ENCODE measurements at places on chromosomes 4 and X. TPM values are rescaled to one million over a fixed set of nuclear protein-coding genes. Genes with fewer than 3 reads are reported as not detected.

Gene MAP3K15
- total RNA-seq, result not detected

Gene EMCN
- not detected for total RNA-seq

Gene STARD8
- 15.0 TPM for total RNA-seq

Gene PABPC5
- 4.0 TPM for total RNA-seq

Gene TEX13C
- not detected for total RNA-seq

Gene ARHGAP36
- total RNA-seq, result not detected

Gene NDP
- total RNA-seq, result not detected

Gene ERAS
- not detected for total RNA-seq

Gene XK
- under 0.01 TPM for total RNA-seq

Gene MAGEA8
- total RNA-seq, result not detected

Gene PAGE2B
- not detected for total RNA-seq

Gene HSFX4
- total RNA-seq, result not detected

Gene ARAP2
- 24.6 TPM for total RNA-seq

Gene SEC31A
- 255 TPM for total RNA-seq

Gene RNF175
- total RNA-seq, result 0.46 TPM

Gene FAM184B
- 0.67 TPM for total RNA-seq

Gene ITIH6
- under 0.01 TPM for total RNA-seq

Gene SNX12
- total RNA-seq, result 74.3 TPM

Gene CD38
- total RNA-seq, result not detected

Gene SMIM31
- total RNA-seq, result not detected

Gene SRPX2
- total RNA-seq, result 5.1 TPM

Gene CXXC4
- total RNA-seq, result under 0.01 TPM

Gene DCAF4L1
- 0.46 TPM for total RNA-seq

Gene PABPC1L2A
- total RNA-seq, result not detected

Gene PRSS48
- not detected for total RNA-seq

Gene MAEA
- 93.6 TPM for total RNA-seq

Gene AFAP1
- total RNA-seq, result 13.0 TPM

Gene UGT2B11
- total RNA-seq, result not detected

Gene ATOH1
- total RNA-seq, result not detected

Gene NAT8L
- 5.1 TPM for total RNA-seq

Gene BRCC3
- total RNA-seq, result 9.3 TPM

Gene CHRDL1
- total RNA-seq, result 1.1 TPM

Gene GAK
- total RNA-seq, result 59.1 TPM

Gene POU4F2
- total RNA-seq, result not detected

Gene PHEX
- total RNA-seq, result 1.7 TPM

Gene UGT2B17
- not detected for total RNA-seq

Gene UBA1
- 202 TPM for total RNA-seq

Gene DGAT2L6
- not detected for total RNA-seq

Gene SLC49A3
- 4.3 TPM for total RNA-seq

Gene NLGN3
- total RNA-seq, result 0.34 TPM

Gene TMEM255A
- total RNA-seq, result 18.6 TPM
